Body of pancreas (tissue), 4 donors: ENCODE measurements at places on chromosomes 3 and 15. TPM values are rescaled to one million over a fixed set of nuclear protein-coding genes. Genes with fewer than 3 reads are reported as not detected.

DNA sequence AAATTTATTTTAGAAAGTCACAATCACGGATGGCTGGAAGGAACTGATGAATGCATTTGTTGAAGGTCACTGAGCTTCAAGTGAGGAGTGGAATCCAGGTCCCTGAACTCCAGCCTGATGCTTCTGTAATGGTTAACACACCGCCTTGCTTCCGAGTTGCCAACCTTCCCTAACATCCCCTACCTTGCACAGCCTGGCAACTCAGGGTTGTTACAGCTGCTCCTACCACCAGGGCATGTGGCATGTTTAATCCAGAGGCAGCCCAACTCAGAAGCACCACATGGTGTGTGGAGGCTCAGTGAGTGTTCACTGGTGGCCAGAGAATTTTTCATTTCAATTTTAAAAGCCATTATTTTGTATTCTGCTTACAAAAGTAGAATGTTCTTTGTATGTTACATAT, 4.9 kb downstream of the TM2D3 start:
- H3K27ac ChIP-seq = no peak overlapping the region
- H3K4me1 ChIP-seq = peaks cover 27% of the 10 kb centered on the region
- no peaks in the 10 kb centered on the region for H3K27me3 ChIP-seq
- H3K36me3 ChIP-seq = peaks cover 7% of the 10 kb centered on the region
- no peak for DNase-seq

DNA sequence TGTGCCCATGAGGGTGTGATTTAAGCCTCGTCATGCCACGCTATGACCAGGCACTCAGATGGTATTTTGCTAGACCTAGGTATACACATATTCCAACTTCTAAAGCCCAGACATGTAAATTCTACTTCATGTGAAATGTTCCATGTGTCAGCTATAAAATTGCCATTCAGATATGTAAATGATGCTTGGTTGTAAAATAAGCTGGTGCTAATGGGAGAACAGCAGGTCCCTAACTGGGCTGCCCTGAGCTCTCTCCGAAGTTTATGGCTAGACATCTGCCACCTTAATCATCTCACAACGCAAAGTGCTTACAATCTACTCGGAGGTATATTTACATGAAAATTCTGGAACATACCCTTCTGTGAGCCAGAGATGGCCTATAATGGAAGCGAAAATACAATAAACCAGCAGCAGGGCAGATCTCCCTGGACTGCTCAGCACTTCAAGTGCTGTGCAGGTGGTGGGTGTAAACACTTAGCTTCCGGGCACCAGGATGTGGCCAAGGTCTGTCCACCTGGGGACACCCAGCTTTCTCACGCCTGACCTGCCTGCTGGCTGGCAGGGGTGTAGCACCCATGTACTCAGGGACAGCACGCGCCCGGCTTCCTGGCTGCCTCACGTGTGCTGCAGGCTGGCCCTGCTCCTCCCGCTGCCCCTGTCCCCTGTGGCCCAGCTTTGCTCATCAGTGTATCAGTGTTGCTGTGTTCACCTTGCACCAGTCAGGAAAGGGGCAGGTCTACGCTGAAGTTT, 82.0 kb downstream of the CHDH start:
- H3K27me3 ChIP-seq = no peaks in the 10 kb centered on the region
- H3K36me3 ChIP-seq = no peaks in the 10 kb centered on the region
- H3K4me1 ChIP-seq = peaks cover 16% of the 10 kb centered on the region
- peak overlapping the region; percentile 12 for H3K27ac ChIP-seq
- DNase-seq = peak; percentile 40
- no peak overlapping the region for H3K4me3 ChIP-seq

- no peak overlapping the region for H3K4me3 ChIP-seq
- no peak overlapping the region for H3K27ac ChIP-seq
- no peak for DNase-seq
- no peaks in the 10 kb centered on the region for H3K27me3 ChIP-seq
These were observed 1.2 kb upstream of the FAM81A start for GRCh38 chr15:59436774-59437141.

- H3K27ac ChIP-seq = no peak overlapping the region
- H3K36me3 ChIP-seq = no peaks in the 10 kb centered on the region
- no peaks in the 10 kb centered on the region for H3K4me1 ChIP-seq
- H3K27me3 ChIP-seq = no peaks in the 10 kb centered on the region
- no peak for DNase-seq
These were observed 57.7 kb downstream of the PXYLP1 start for GRCh38 chr3:141289228-141289772.

DNA sequence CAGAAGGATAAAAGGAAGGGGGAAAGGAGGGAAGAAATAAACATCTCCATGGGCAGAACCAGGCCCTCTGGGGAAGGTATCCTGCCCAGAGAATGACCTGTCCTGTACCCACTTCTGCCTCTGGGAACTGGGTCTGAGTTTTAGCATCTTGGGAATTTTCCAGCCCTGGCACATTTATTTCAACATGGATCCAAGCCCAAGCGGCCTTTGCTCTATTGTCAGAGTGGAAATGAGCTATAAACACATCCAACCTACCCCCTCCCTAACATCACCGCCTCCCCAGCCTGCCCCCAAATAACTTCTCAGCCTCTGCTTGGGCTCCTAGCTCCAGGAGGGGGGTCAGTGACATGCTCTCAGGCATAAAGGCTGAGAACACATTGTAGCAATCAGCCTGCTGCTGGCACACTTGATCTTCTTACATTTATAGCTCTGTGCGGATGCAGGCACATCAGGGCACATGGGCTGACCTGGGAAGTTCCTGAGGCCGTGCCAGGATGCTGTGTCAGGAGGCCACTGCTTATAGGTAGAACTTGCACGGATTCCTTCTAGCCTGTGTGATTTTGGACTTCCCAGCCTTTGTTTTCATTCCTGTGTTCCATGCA, 4.6 kb upstream of the OXTR start:
- peaks cover 6% of the 10 kb centered on the region for H3K27me3 ChIP-seq
- H3K36me3 ChIP-seq = no peaks in the 10 kb centered on the region
- no peak overlapping the region for H3K27ac ChIP-seq
- no peak for DNase-seq
- peaks cover 6% of the 10 kb centered on the region for H3K4me1 ChIP-seq

- no peak overlapping the region for H3K4me3 ChIP-seq
- H3K27me3 ChIP-seq = no peaks in the 10 kb centered on the region
- no peak for DNase-seq
- H3K27ac ChIP-seq = no peak overlapping the region
These were observed 30.4 kb upstream of the RBP2 start for GRCh38 chr3:139506766-139507165.

DNA sequence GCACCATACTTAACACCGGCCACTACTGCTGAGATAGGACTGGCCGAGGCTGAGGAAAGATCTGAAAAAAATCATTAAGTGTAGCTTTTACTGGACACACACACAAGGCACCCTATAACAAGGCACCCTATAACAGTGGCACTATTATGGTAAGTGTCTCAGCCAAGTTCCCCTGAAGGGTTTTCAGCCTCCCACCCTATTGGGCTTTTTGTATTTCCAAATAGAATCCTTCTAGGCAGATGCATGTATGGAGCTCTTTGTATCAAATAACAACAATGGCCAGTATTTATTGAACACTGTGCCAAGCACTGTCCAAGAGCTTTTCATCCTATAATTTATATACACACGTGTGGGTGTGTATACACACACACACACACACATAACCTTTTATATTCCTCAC, 6.7 kb upstream of the DNAJA4 start:
- no peak overlapping the region for H3K4me3 ChIP-seq
- no peaks in the 10 kb centered on the region for H3K36me3 ChIP-seq
- no peaks in the 10 kb centered on the region for H3K27me3 ChIP-seq
- no peak overlapping the region for H3K27ac ChIP-seq
- no peak for DNase-seq
- H3K4me1 ChIP-seq = no peaks in the 10 kb centered on the region

GRCh38 chr3:126344380-126345041, 12.7 kb downstream of the KLF15 start:
- no peak overlapping the region for H3K4me3 ChIP-seq
- peaks cover 2% of the 10 kb centered on the region for H3K36me3 ChIP-seq
- no peak for DNase-seq
- no peaks in the 10 kb centered on the region for H3K27me3 ChIP-seq

DNA sequence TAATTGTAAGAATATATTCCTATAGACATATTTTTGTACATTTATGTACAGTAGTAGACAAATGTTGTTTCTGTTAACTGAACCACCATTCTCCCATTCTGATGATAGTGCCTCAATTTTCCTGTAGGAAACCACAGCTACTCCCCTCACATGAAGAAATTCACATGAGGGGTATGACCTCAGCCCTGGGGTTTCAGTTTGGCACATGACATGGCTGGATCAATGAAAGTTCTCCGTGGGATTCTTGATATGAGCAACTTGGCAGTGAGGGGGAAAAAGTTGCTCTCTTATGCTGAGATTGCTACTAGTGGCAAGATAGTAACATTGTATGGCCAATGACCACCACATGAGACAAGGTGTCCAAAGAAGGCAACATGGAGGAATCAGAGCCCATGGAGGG, 1090.3 kb upstream of the CFAP20DC start:
- no peak for DNase-seq
- H3K4me3 ChIP-seq = no peak overlapping the region
- no peaks in the 10 kb centered on the region for H3K36me3 ChIP-seq
- no peaks in the 10 kb centered on the region for H3K4me1 ChIP-seq
- H3K27me3 ChIP-seq = no peaks in the 10 kb centered on the region
- H3K27ac ChIP-seq = no peak overlapping the region

- no peaks in the 10 kb centered on the region for H3K27me3 ChIP-seq
- DNase-seq = no peak
These were observed 219.3 kb upstream of the PRICKLE2 start for GRCh38 chr3:64444490-64445108.

GRCh38 chr3:188487652-188488051, 333.7 kb downstream of the LPP start:
- H3K27ac ChIP-seq = no peak overlapping the region
- H3K27me3 ChIP-seq = no peaks in the 10 kb centered on the region
- DNase-seq = no peak
- H3K4me1 ChIP-seq = no peaks in the 10 kb centered on the region

GRCh38 chr15:83783227-83783626, 129.3 kb downstream of the ADAMTSL3 start:
- no peaks in the 10 kb centered on the region for H3K36me3 ChIP-seq
- no peaks in the 10 kb centered on the region for H3K4me1 ChIP-seq
- DNase-seq = no peak
- no peaks in the 10 kb centered on the region for H3K27me3 ChIP-seq
- no peak overlapping the region for H3K27ac ChIP-seq

- H3K36me3 ChIP-seq = no peaks in the 10 kb centered on the region
- peaks cover 46% of the 10 kb centered on the region for H3K4me1 ChIP-seq
- no peaks in the 10 kb centered on the region for H3K27me3 ChIP-seq
- peak; percentile 57 for DNase-seq
These were observed 49.7 kb downstream of the SLC6A6 start for GRCh38 chr3:14451844-14452739.

- DNase-seq = no peak
- no peaks in the 10 kb centered on the region for H3K27me3 ChIP-seq
- peaks cover 82% of the 10 kb centered on the region for H3K4me1 ChIP-seq
These were observed 56.5 kb upstream of the RASA2 start for GRCh38 chr3:141430316-141430715.

GRCh38 chr3:61347981-61348380, 96.7 kb upstream of the FHIT start:
- H3K4me1 ChIP-seq = no peaks in the 10 kb centered on the region
- H3K27ac ChIP-seq = no peak overlapping the region
- no peaks in the 10 kb centered on the region for H3K36me3 ChIP-seq
- no peak overlapping the region for H3K4me3 ChIP-seq

DNA sequence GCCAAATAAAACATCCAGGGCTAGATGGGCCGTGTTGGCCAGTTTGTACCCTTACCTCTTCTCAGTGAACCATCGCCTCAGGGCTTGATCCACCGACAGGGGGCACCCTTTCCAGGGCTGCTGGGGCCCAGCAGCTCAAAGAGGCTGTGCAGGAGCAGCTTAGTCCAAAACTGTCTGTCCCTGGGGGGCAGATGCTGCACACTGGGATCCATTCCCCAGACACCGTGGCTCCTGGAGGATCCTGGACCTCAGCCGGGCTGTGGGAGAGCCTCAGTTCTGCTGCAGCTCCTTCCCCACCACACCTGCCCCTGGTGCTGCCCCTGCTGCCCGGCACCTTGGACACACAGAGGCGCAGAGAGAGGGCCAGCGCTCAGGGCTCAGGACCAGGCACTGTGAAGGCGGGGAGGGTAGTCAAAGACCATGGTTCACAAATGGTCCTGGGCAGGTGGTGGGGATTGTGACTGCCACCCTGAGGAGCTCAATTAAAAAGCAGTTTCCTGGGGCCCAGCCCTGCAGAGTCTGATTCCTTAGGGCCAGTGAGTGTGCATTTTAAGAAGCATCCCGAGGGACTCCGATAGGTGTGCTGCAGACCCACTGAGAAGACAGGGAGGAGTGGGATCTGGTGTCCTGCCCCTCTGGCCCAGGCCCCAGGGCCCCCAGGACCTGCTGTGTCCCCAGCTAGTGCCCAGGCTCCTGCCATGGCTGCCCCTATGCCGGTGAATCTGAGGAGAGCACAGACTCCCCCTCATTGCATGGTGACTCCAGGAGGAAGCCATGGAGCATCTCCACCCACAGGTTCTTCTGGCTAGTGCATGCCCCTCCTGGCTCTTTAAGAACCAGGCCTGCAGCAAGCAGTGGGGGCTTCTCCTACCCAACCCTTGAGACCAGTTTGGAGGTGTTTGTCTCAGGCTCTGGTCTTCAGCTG, 86.5 kb upstream of the PRR20G start:
- no peak overlapping the region for H3K27ac ChIP-seq
- H3K4me1 ChIP-seq = no peaks in the 10 kb centered on the region
- DNase-seq = no peak
- no peaks in the 10 kb centered on the region for H3K27me3 ChIP-seq

GRCh38 chr3:76872999-76873398, 166.9 kb upstream of the ROBO2 start:
- H3K27ac ChIP-seq = no peak overlapping the region
- H3K36me3 ChIP-seq = no peaks in the 10 kb centered on the region
- H3K27me3 ChIP-seq = no peaks in the 10 kb centered on the region
- no peak for DNase-seq

GOLGA6L10 gene
- total RNA-seq = 10.2 TPM

CELSR3 gene
- 2.6 TPM for total RNA-seq

IL5RA gene
- total RNA-seq = not detected

NOX5 gene
- 0.26 TPM for total RNA-seq

ITIH1 gene
- total RNA-seq = 4.4 TPM

IL16 gene
- 2.9 TPM for total RNA-seq

SLCO3A1 gene
- total RNA-seq = 12.9 TPM

ATP13A5 gene
- total RNA-seq = not detected

TRIM42 gene
- total RNA-seq = not detected

VIPR1 gene
- 10.6 TPM for total RNA-seq

MYRIP gene
- total RNA-seq = 12.5 TPM

RLBP1 gene
- total RNA-seq = not detected

GFM1 gene
- 53.7 TPM for total RNA-seq

CCDC54 gene
- not detected for total RNA-seq

FYCO1 gene
- total RNA-seq = 25.4 TPM
